ENCODE measurements at places on chromosomes 13 and 19.

DNA sequence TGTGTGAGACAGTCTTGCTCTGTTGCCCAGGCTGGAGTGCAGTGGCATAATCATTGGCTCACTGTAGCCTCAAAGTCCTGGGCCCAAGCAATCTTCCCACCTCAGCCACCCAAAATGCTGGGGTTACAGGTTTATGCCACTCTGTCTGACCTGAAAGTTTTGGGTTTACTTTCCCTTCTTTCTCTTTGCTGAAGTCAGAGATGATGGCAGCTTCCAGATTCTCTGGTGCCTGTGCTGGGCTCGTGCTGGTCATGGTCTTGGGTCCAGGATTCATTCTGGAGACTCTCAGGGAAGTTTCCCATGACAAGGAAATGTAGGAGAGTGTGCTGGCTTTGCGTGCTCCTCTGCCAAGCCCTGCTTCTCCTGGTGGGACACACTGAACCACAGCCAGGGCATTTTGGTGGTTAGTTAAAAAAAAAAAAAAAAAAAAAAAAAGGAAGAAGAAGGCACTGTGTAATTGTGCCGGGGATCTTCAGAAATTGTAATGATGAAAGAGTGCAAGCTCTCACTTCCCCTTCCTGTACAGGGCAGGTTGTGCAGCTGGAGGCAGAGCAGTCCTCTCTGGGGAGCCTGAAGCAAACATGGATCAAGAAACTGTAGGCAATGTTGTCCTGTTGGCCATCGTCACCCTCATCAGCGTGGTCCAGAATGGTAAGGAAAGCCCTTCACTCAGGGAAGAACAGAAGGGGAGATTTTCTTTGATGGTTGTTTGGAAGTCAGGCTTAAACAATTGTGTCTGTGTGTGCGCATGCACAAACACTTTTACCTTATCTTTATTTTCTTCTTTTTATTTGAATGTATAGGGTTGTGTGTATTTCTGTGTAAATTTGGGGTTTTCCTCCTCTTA is at the start of gene ALOX5AP:
TSS of gene ALOX5AP (plus strand) at position 519 of the 847 bp plus-strand sequence. CDS start at position 582, 63 bp downstream.
- H3K36me3 ChIP-seq = no peaks in the 10 kb centered on the region
- no peaks in the 10 kb centered on the region for H3K27me3 ChIP-seq
- no peak within 1 kb of the TSS for H3K27ac ChIP-seq
- DNase-seq = no peak
- no peak within 1 kb of the TSS for H3K4me3 ChIP-seq

GRCh38 chr13:104608331-104608730 is 1542.1 kb upstream of the SLC10A2 start:
- no peak overlapping the region for H3K4me3 ChIP-seq
- no peak overlapping the region for H3K27ac ChIP-seq
- H3K27me3 ChIP-seq = no peaks in the 10 kb centered on the region
- H3K36me3 ChIP-seq = no peaks in the 10 kb centered on the region

GRCh38 chr19:33814181-33815165 is 17.8 kb downstream of the KCTD15 start:
- no peak for DNase-seq
- H3K4me1 ChIP-seq = no peaks in the 10 kb centered on the region
- H3K27me3 ChIP-seq = no peaks in the 10 kb centered on the region
- H3K4me3 ChIP-seq = no peak overlapping the region
- peaks cover 4% of the 10 kb centered on the region for H3K36me3 ChIP-seq
- H3K27ac ChIP-seq = no peak overlapping the region

- no peak overlapping the region for H3K4me3 ChIP-seq
- H3K27me3 ChIP-seq = peaks cover 5% of the 10 kb centered on the region
- DNase-seq = no peak
- H3K36me3 ChIP-seq = no peaks in the 10 kb centered on the region
- no peak overlapping the region for H3K27ac ChIP-seq
- no peaks in the 10 kb centered on the region for H3K4me1 ChIP-seq
These were observed 66.5 kb upstream of the STARD13 start for GRCh38 chr13:33352041-33352440.

GRCh38 chr13:113296823-113297369 is at the start of gene LAMP1:
TSS of gene LAMP1 (plus strand) at chr13:113297239. CDS start at chr13:113297435, 196 bp downstream.
- no peaks in the 10 kb centered on the region for H3K27me3 ChIP-seq
- no peaks in the 10 kb centered on the region for H3K4me1 ChIP-seq
- H3K36me3 ChIP-seq = no peaks in the 10 kb centered on the region
- DNase-seq = peak; percentile 93
- peak within 1 kb of the TSS; percentile 69 for H3K4me3 ChIP-seq

GRCh38 chr13:85537601-85538000 is 261.6 kb downstream of the SLITRK6 start:
- no peak overlapping the region for H3K27ac ChIP-seq
- no peaks in the 10 kb centered on the region for H3K4me1 ChIP-seq
- H3K4me3 ChIP-seq = no peak overlapping the region
- H3K27me3 ChIP-seq = no peaks in the 10 kb centered on the region
- no peaks in the 10 kb centered on the region for H3K36me3 ChIP-seq
- DNase-seq = no peak

DNA sequence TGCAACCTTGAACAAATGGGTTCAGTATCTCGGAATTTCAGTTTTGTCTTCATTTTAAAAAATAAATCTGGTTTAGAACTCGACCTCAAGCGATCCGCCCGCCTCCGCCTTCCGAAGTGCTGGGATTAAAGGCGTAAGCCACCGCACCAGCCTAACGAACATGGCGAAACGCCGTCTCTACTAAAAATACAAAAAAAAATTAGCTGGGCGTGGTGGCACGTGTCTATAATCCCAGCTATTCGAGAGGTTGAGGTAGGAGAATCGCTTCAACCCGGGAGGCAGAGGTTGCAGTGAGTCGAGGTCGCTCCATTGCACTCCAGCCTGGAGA is 571 bp downstream of the ZNF302 start:
- no peaks in the 10 kb centered on the region for H3K27me3 ChIP-seq
- no peaks in the 10 kb centered on the region for H3K4me1 ChIP-seq
- H3K36me3 ChIP-seq = no peaks in the 10 kb centered on the region
- peak overlapping the region; percentile 85 for H3K4me3 ChIP-seq
- no peak for DNase-seq
- H3K27ac ChIP-seq = no peak overlapping the region

DNA sequence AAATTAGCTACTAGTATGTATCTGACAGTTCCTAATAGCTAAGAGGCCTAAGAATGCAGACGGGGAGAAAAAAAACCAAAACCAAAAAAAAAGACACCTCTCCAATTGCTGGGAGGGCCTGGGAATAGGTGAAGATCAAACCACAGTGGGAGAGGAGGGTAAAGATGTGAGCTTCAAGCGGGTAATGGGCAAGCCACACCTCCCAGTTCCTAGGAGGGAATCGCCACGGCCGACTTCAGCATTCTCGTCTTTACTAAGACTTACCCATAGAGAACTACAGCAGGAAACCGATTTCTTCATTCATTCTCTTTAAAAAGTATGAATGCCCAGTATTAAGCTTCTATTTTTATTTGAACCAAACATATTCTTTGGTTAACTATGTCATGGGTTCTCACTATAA is 5.6 kb upstream of the EEF1AKMT1 start:
- no peaks in the 10 kb centered on the region for H3K4me1 ChIP-seq
- H3K4me3 ChIP-seq = no peak overlapping the region
- H3K36me3 ChIP-seq = peaks cover 3% of the 10 kb centered on the region
- H3K27ac ChIP-seq = no peak overlapping the region

GRCh38 chr19:23420824-23421223 is 25.6 kb upstream of the ZNF91 start:
- H3K27me3 ChIP-seq = no peaks in the 10 kb centered on the region
- no peaks in the 10 kb centered on the region for H3K36me3 ChIP-seq
- no peaks in the 10 kb centered on the region for H3K4me1 ChIP-seq
- H3K27ac ChIP-seq = no peak overlapping the region

DNA sequence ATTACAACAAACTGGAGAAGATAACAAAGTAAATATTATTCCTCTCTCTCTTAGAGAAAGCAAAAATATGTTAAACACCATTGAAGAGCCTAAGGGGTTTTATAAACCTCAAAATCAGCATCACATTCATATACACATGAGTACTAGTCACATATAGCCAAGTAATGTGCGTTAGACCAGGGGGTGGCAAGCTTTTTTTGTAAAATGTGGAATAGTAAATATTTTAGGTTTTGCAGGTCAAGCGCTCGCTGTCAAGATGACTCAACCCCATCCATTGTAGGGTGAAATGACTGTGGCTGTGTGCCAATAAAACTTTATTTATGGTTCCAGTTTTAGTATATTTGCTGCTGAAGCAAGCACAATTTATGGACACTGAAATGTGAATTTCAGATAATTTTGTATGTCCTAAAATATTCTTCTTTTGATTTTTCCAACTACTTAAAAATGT is 21.7 kb downstream of the RFX2 start:
- no peak overlapping the region for H3K4me3 ChIP-seq
- no peaks in the 10 kb centered on the region for H3K36me3 ChIP-seq
- H3K27ac ChIP-seq = no peak overlapping the region
- no peaks in the 10 kb centered on the region for H3K27me3 ChIP-seq

DNA sequence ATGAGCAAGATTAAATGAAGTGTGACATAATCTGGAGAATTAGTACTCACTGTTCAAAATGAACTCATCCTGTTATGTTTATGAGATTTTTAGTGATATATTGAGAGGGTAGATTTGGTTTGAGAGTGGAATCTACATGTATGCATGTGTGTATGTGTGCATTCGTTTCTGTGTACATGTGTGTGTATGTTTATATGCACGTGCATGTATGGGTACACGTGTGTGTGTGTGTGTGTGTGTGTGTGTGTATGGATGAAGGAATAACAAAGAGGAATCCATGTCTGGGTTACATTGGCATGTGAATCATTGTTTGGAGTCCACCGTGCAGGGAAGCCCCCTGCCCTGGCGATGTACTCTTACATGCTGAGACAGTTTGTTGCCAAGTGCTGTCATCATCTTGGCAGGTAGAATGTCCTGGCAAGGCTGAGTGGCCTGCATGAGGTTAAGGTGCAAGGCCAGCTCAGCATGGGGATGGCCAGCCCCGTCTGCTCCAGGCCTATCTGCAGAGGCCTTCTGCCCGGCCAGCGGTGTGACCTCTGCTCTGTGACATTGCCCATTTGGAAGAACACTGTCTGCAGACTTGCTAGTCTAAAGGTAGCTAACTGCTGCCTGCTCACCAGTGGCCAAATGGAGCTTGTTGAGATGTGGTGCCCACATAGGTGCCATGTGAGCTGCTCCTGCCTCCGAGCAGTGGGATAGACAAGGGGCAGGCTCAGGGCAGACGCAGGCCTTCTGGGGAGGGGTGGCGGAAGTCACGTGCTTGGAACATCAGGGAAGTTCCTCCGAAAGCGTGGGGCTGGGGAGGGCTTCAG is 222.3 kb downstream of the TEX29 start:
- DNase-seq = no peak
- H3K4me3 ChIP-seq = no peak overlapping the region
- no peak overlapping the region for H3K27ac ChIP-seq
- H3K27me3 ChIP-seq = no peaks in the 10 kb centered on the region
- no peaks in the 10 kb centered on the region for H3K36me3 ChIP-seq
- H3K4me1 ChIP-seq = no peaks in the 10 kb centered on the region

- no peak overlapping the region for H3K27ac ChIP-seq
- H3K27me3 ChIP-seq = no peaks in the 10 kb centered on the region
- DNase-seq = no peak
- H3K36me3 ChIP-seq = no peaks in the 10 kb centered on the region
- H3K4me1 ChIP-seq = 0 out of 2 replicates have a peak, but pooled peaks cover 1% of the 10 kb centered on the region
These were observed 57.6 kb upstream of the ZNF527 start for GRCh38 chr19:37313335-37313627.

- no peak for DNase-seq
- no peaks in the 10 kb centered on the region for H3K4me1 ChIP-seq
- no peaks in the 10 kb centered on the region for H3K36me3 ChIP-seq
- H3K27me3 ChIP-seq = no peaks in the 10 kb centered on the region
These were observed 33.3 kb upstream of the LRRC4B start for GRCh38 chr19:50601407-50602088.

DNA sequence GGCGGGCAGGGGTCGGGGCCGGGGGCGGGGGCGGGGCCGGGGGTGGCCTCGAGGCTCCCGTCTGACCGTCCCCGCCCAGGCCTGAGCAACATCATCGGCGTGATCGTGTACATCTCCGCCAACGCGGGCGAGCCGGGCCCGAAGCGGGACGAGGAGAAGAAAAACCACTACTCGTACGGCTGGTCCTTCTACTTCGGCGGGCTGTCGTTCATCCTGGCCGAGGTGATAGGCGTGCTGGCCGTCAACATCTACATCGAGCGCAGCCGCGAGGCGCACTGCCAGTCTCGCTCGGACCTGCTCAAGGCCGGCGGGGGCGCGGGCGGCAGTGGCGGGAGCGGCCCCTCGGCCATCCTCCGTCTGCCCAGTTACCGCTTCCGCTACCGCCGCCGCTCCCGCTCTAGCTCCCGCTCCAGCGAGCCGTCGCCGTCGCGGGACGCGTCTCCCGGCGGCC is 9.4 kb upstream of the CACNG6 start:
- H3K27me3 ChIP-seq = no peaks in the 10 kb centered on the region
- peak overlapping the region; percentile 40 for H3K4me3 ChIP-seq
- no peak for DNase-seq
- H3K36me3 ChIP-seq = no peaks in the 10 kb centered on the region
- peaks cover 6% of the 10 kb centered on the region for H3K4me1 ChIP-seq

- no peaks in the 10 kb centered on the region for H3K4me1 ChIP-seq
- no peaks in the 10 kb centered on the region for H3K27me3 ChIP-seq
- no peak overlapping the region for H3K4me3 ChIP-seq
These were observed 1185.4 kb downstream of the DIAPH3 start for GRCh38 chr13:58978331-58978730.

DNA sequence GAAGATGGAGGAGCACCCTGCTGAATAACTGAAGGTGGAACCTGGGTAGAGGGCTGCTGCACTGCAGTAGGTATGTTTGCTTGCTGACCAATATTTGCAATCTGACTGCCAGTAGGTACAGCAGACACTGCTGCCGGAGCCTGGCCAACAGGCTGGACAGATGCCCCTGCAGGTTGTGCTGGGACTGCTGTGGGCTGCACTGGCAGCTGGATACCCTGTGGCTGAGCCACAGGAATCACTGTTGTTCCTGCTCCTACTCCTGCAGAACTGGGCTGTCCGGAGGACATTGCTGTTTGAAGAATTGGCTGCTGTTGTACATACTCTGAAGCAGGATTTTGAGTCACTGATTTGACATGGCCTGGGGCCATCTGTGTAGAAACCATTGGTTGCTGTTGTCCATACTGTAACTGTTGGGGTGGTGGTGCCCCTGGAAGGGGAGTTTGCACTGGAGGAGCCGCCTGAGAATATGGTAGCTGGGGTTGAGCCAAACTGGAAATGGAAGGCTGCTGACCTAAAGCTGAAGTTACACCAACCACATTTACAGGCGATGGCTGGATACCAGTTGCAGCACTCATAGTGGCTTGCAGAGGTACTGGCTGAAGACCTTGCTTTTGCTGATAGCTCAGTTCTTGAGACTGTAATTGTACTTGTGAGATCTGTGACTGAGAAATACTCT is 2.2 kb downstream of the TSC22D1 start:
- no peak overlapping the region for H3K27ac ChIP-seq
- no peaks in the 10 kb centered on the region for H3K27me3 ChIP-seq
- H3K4me3 ChIP-seq = no peak overlapping the region
- DNase-seq = no peak
- H3K36me3 ChIP-seq = peaks cover 6% of the 10 kb centered on the region
- H3K4me1 ChIP-seq = peaks cover 12% of the 10 kb centered on the region

- no peaks in the 10 kb centered on the region for H3K36me3 ChIP-seq
- no peaks in the 10 kb centered on the region for H3K4me1 ChIP-seq
- no peaks in the 10 kb centered on the region for H3K27me3 ChIP-seq
- DNase-seq = no peak
- no peak overlapping the region for H3K4me3 ChIP-seq
These were observed 92.9 kb downstream of the ZNF100 start for GRCh38 chr19:21674454-21674853.
